AG08395 (cell line): ENCODE measurements at places on chromosomes 7 and 10.

GRCh38 chr10:35903021-35903420 lies 260.9 kb upstream of the FZD8 start:
- DNase-seq, result no peak

DNA sequence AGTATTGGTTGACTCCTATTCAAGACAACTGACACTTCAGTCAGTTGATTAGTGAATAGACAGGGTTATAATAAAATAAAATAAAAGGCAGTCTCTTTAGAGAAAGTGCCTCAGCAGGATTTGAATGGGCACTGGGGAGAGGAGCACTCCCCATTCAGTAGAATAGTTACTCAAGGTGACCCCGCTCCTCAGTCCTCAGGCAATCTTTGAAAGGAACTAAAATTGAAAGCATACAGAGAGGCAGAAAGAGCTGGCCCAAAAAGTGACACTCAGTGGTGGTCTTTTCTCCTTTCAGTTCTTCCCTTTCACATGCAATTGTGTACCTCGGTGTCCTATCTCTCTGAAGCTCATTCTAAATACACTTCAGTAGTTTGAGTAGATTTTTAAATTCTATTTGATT lies 47.4 kb upstream of the MACC1 start:
- no peak for DNase-seq

- DNase-seq, result peak; percentile 72
Measured at GRCh38 chr10:101297901-101298486, 56.0 kb upstream of the BTRC start.

- no peak for DNase-seq
Measured at GRCh38 chr7:74092321-74092963, 8.8 kb downstream of the LIMK1 start.
